ENCODE measurements at places on chromosomes 12 and 14.

DNA sequence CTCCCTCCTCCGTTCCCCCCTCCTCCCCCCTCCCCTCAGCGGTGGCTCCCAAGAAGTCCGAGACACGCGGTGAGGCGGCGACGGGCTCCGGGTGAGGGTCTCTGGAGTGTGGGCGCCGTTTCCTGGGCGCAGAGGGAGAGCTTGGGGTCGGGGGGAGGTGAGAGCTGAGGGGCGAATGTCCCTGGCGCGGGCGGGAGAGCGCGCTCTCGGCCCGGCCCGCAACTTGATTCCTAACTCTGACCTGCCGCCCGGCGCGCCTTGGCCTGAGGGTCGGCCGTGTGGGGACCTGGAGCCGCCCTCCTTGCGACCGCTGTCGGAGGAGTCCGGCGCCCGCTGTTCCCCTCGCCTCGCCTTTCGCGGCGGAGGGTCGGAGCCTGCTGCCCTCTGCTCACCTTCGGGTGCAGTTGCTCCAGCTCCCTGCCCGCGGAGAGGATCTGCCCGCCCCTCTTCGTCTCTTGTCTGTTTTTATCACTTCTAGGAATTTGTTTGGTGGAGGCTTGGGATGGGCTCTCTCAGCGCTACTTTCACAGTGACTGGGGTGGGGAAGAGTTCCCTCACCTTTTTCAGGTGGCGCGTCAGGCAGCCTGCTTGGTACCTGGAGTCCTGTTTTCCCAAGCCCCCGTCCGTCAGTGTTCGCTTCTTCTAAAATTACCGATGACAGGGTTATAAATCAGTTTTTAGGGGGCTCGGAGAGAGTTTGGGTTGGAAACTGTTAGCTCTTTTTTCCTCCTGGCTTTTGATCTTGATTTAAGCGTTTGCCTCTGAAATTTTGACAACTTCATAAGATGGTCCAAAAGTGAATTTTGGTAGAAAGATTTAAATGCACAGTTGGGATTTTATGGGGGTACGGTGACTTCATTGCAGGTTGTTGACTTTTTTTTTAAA, 495 bp downstream of the ADIPOR2 start:
- DNase-seq = no peak

GRCh38 chr12:39442831-39443080, 164 bp downstream of the KIF21A start:
- no peak for DNase-seq

DNA sequence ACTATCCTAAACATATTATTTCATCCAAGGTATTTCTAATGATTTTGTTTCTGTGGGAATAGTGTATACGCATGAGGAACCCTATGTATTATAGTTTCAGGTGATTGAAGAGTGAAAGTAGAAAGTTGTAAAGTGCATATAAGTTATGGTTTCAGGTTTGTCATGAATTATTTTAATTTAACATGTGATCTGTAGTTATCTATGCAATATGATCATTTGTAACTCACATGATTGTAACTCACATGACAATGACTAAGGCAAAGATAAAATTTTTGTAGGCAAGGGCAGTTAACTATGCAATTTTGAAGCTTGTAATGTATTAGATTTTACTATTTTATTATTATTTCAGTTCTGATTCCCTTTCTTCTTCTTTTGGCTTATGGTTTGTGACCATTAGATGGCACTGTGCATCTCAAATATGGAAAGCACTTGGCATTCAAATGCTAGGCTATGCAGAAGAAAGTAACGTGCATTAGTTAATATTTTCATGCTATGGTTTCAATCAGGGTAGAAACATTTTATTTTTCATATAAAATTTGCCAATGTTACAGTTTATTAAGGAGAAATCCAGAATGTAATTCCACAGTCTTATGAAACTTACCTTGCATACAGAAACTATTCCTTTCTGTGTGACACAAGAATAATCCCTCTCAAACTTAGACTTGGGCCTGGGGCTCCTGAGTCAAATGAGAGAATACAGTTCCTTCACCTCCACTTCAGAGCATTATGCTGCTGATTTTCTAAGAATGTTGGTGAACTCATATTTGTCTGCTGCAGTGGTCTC, 15.8 kb upstream of the TMEM30B start:
- DNase-seq = no peak

GRCh38 chr14:22202313-22202712, 386.7 kb downstream of the DAD1 start:
- no peak for DNase-seq

GRCh38 chr12:95474660-95474958, 657 bp downstream of the METAP2 start:
- DNase-seq = no peak

DNA sequence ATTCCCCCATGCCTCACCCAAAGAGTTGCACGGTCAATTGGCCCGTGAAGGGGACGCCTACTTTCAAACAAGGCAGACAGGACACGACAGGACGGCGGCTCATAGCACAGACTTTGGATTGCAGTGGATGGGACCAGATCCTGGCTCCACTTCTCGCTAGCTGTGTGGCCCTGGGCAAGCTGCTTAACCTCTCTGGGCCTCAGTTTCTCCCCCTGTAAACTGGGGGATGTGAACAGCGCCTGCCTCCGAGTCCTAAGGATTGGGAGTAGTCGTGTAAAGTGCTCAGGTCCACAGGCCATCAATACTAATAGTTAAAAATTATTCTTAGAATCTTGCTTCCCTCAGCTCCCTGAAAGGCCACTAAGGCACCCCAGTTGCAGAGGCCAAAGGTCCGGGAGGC, 13.1 kb downstream of the RHOF start:
- no peak for DNase-seq

Measured in glomerular endothelial cell (primary cell).